NCI-H1048 (cell line): ENCODE measurements at places on chromosomes 2 and 18.
A peak's percentile ranks its signal among the peaks of the same experiment; 100 is the strongest.

DNA sequence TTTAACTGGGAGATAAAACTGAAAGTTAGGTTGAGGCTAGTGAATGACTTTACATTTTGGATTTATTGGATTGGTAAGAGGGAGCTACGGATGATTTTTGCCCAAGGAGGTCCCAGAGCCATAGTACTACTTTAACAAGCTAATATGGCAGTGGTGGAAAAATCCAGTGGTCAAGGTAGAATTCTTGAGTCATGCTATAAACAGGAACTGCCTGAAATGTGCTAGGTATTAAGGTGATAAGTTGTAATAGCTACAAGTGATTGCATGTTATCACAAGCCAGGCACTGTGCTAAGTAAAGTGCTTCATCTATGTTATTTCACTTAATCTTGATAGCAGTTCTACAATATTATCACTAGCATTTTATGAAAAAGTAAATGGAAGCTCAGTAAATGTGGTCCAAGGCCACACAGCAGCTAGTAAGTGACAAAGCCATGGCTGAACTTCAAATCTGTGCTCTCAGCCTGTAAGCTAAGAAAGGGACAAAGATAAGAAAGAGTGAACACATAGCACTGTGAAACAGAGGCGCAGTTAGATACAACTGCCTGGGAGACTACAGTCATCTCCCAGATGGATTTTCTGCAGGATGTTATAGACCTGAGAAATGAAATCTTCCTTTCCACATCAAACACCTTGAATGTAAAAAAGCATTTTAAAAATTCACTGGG lies 469.6 kb downstream of the TGIF1 start:
- no peak for DNase-seq

DNA sequence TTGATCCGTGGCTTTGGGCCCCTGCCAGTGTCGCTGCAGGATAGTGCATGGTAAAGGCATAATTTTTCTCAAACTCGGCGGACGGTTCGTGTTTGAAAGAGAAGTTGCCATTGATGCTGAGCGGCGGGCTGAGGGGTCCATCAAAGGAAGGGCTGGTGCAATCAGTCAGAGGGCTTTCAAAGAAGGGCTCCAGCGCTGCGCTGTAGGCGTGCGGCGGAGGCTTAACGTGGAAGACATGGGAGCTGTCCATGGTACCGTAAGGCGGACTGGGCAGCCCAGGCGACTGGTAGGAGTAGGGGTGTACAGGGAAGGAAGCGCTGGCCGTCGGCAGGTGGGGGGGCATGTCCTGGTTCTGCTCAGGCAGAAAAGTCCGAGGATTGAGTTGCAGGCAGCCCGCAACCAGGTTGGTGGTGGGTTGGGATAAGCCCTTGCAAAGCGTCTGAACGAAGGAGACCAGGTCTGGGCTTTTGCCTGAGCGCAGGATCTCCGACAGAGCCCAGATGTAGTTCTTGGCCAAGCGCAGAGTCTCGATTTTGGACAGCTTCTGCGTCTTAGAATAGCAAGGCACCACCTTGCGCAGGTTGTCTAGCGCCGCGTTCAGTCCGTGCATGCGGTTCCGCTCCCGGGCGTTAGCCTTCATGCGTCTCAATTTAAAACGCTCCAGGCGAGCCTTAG lies 2.3 kb downstream of the NEUROD1 start:
- DNase-seq = peak; percentile 24

- no peak for DNase-seq
Measured at GRCh38 chr2:121372721-121373353, 87.8 kb upstream of the TFCP2L1 start.

DNA sequence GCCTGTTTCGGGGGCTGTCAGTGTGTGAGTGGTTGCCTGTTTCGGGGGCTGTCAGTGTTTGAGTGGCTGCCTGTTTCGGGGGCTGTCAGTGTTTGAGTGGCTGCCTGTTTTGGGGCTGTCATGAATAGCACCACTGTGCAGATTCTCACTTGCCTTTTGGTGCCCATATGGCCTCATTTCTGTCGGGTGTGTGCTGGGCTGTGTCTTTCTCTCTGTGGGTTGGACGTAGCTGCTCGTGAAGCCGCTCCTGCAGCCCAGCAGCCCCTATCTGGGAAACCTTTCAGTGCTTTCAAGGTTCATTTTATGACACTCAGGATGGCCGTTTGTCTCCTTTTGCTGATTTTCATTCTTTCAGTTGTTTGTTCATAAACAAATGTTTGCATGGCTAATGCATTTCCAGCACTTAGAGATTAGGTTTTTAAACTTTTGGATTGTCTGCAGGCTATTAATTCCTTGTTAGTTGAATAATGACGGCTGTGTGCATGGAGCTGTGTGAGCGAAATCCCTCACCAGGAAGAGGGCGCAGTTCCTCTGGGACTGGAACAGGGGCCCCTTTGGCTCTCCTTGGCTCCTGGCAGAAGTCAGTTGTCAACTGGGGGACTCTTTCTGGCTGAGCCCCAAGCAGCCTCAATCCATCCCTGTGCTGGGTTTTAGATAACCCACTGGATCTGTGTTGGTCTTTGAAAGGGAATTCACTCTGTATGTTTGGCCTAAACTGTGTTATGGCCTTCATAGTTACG lies 10.8 kb downstream of the AGAP1 start:
- no peak for DNase-seq

DNA sequence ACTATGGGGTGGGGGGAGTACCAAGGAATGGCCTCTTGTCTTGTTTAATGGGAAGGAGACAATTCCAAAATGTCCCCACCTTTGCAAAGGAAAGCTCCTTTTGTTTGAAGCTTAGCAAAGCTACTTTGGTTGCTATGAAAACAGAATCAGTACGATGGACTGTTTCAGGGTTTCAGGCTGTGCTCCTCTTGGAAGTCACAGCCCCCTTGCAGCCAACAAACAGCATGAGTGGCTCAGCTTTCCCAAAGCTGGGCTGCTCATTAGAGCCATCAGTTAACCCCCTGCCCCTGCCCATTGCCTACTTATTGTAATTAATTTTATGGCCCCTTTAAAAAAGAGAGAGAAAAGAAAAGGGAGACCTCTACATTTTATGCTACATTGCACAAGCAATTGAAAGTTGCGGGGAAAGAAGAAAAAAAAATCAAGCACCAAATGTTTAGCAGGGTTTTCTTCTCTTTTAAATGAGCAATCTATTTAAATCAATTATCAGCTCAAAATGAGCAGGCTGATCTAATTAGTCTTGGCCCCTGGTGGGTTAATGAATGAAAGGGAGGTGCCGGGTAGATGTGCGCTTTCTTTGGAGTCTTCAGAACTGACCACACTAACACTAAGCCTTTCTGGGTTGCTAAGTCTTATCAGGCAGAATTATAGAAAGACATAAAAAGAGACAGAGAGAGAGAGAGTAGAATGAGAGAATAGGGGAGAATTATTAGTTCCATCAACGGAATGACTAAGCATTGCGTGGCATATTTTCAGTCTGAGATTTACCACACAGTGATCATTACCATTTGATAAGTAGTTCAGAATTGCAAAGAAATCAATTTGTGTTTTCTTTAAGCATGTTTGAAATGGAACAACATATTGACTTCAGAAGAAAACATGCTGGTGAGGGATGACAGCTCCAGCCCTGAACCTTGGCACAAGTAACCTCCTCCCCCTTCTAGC lies 284.9 kb downstream of the INSIG2 start:
- no peak for DNase-seq

GRCh38 chr2:223884399-223884798 lies 47.0 kb upstream of the AP1S3 start:
- no peak for DNase-seq

GRCh38 chr2:47838249-47838648 lies 55.3 kb downstream of the MSH6 start:
- DNase-seq = no peak

DNA sequence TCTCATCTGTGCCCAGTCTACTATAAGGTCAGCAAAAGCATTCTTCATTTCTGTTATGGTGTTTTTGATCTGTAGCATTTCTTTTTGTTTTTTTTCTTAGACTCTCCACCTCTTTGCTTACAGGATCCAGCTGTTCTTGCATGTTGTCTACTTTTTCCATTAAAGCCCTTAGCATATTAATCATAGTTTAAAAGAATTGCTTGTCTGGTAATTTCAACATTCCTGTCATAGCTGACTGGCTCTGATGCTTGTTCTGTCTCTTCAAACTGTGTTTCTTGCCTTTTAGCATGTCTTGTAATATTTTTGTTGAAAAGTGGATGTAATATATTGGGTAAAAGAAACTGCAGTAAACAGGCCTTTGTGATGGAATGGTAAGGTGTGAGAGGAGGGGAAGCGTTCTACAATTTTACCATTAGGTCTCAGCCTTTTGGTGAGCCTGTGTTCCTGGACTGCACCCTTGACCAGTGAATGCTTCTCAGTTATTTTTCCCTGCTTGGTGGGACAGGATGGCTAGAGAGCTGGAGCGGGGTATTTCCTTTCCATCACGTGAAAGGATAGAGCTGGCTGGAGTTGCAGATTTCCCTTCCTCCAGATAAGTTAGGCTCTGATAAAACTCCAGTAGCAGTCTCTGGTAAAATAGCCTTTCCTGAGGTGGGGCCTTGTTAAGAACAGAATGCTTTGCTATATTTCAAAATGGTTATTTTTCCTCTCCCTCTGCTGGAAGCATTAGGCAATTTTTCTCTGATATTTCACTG lies 65.4 kb downstream of the PLA2R1 start:
- DNase-seq = no peak
